ENCODE measurements at places on chromosomes 2 and 18. TPM values are rescaled to one million over a fixed set of nuclear protein-coding genes. Genes with fewer than 3 reads are reported as not detected.

NTSR2 gene
- not detected for total RNA-seq

SERPINB2 gene
- 0.88 TPM for total RNA-seq

AQP12B gene
- total RNA-seq = not detected

PHLPP1 gene
- total RNA-seq = 11.1 TPM

EPB41L5 gene
- total RNA-seq = 13.6 TPM

VWA3B gene
- 0.17 TPM for total RNA-seq

ANKRD29 gene
- total RNA-seq = 7.1 TPM

RAD51AP2 gene
- 0.19 TPM for total RNA-seq

STARD6 gene
- not detected for total RNA-seq

All from heart left ventricle (tissue), 16 donors.